Peyer's patch (tissue), 4 donors: ENCODE measurements at places on chromosomes 3 and 15.

DNA sequence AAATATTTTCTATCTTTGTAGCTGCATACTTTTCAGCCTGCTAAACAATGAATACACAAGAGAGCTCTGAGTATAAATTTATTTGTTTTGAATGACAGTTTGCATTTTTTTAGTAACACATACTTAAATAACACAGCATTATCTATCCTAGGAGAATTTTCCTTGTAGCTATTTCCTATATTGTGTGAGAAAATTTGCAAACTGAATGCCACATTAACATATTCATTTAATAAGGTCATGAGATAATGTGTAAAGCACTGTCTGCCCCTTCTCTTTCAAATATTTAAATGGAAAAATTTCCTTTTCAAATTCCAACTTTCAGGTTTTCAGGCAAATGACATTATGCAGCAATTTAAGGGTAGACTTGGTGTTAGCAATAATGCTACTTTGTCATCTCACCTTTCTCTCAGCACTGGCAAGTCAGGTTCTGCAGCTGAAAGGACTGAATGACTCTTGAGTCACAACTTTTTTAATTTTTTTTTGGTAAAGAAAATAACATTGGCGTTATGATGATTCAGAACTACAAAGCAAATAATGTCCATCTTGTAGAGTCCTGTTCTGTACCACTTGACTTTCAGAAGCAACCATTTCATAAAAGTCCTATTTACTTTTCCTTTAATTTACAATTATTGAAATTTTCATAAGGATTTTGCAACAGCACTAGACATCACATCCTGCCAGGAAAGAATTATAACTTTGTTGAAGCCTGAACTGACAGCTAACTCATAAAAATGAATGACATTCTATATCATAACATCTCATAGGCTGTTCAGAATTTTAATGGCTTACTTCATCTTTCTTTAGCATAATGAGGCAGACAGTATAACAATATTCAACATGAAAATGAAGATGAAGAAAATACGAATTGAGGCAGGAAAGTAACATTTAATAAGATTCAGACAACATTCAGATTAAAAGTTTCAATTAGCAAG, 681.6 kb upstream of the SEMA6D start:
- no peak for DNase-seq

DNA sequence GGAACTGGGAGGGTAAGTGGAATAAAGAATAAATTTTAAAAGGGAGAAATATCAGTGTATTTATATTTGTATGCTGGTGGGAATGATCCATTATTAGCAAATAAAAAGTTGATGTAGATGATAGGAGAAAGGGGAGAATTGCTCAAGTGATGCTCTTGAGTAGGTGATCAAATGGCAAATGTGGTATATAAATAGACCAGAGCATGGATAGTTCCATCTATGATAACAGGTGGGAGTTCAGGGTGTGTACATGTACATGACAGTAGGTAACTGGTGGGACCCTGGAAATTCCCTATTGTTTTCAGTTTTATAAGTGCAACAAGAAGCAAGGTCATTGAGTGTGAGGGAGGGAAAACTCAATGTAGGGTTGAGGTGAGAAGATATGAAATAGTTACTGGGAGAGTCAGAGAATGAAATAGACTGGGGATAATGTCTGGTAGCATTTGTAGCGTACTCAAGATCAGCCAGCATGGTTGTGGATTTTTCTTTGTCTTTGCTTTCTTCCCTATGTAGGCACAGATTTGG, 31.3 kb upstream of the EBLN2 start:
- DNase-seq, result no peak

DNA sequence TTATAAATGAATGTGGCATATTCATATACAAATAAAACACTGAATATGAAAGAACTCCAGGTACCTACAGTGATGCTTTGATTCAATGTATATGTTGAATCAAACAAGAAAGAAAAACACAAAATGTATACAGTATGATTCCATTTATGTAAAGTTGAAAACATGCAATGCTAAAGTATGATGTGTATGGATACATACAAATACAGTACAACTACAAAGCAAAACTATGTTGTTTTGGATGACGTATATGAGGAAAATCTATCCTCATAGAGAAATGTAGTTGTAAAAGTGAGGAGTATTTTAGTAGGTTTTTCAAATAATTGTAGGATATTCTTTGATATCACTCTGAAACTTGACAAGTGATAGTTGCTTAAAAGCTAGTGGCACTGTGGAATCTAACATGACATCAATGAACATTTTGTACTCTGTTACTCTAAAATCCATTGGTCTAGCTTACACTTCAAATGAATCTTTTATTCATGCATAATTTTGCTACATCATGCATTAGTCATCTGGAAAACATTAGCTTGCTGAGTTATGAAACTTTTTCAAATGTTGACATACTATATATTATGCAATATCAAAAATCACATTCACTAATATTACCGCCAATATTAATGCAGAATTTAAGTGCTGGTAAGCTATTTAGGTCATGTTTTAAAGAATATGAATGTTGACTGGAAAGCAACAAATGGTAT, 278.1 kb upstream of the CHRNA7 start:
- DNase-seq, result no peak

- no peak for DNase-seq
Measured at GRCh38 chr3:5138214-5138981, 16.3 kb downstream of the ARL8B start.

GRCh38 chr3:69491975-69492374, 106.1 kb upstream of the FRMD4B start:
- no peak for DNase-seq

GRCh38 chr3:194389269-194389668, 9.8 kb downstream of the GP5 start:
- DNase-seq, result no peak

DNA sequence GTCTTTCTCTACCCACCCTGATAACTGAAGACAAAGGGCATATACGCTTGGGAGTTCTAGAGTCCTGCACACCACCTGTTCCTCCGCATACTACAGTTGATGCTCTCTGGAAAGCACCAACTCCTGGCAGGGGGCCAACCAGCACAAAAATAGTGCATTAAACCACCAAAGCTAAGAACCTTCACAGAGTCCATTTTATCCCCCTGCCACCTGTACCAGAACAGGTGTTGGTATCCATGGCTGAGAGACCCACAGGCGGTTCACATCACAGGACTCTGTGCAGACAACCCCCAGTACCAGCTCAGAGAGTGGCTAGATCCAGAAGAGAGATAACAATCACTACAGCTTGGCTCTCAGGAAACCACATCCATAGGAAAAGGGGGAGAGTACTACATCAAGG, 114.4 kb upstream of the POU1F1 start:
- DNase-seq, result no peak

- DNase-seq, result peak; percentile 88
Measured at GRCh38 chr15:51776952-51777569, 25.7 kb downstream of the TMOD2 start.

DNA sequence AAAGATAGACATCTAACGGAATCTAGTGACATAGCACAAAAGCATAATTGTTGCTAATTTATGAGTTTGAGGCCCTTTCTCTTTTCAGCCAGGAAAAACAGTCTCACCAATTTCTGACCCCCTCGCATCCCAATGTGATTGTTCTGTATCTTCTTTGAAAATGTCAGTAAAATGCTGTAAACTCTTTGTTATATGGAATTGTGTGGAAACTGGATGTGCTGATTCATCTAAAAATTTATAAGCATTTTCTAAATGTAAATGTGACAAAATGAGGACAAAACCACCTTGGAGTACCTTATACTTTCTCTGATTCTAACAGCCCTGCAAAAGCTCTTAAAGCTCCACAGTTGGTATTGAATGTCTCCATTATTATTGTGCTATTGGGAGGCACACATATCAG, 70.9 kb upstream of the MME start:
- DNase-seq, result no peak

- DNase-seq, result no peak
Measured at GRCh38 chr3:60025096-60026050, 975.5 kb upstream of the CFAP20DC start.
